ENCODE measurements at places on chromosomes 6 and 20.
A peak's percentile ranks its signal among the peaks of the same experiment; 100 is the strongest.

GRCh38 chr6:25582101-25582500 is 69.9 kb upstream of the SCGN start:
- DNase-seq, result no peak

DNA sequence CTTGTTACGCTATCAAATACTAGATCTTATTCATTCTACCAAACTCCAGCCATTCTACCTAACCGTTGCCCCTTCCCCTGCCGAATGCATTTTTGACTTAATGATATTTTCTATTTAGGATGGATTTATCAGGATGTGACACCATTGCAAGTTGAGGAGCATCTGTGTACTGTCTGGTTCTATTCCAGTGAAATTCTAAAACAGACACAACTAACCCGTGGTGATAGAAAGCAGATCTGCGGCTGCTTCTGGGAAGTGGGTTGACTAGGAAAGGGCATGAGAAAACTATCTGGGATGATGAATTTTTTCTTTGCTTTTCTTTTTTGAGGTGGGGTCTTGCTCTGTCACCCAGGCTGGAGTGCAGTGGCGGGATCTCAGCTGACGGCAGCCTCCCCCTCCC is 20.7 kb upstream of the SRC start:
- no peak for DNase-seq

GRCh38 chr6:140671926-140672325 is 1297.5 kb upstream of the CITED2 start:
- no peak for DNase-seq

GRCh38 chr6:153484056-153484455 is 353.0 kb upstream of the RGS17 start:
- DNase-seq, result no peak

DNA sequence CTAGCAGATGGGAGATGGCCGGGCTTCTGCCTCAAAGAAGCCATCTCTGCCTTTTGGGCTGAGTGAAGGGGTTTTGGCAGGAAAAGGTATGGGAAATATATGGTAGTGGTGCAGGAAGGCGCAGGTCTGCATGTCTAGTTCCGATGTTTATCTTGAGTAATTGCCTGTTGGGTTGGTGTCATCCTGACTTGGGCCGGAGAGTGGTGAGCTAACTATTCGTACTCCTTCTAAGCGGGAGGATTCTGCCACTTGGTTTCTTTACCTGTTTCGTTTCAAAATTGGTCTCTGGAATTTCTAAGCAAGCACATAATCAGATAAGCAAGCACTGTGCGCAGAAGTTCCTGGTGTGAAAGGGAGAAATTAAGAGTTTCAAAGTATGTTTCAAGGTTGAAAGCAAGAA is 229.6 kb downstream of the SAMD5 start:
- no peak for DNase-seq

- DNase-seq, result no peak
Measured at GRCh38 chr6:167979436-167980139, 17.9 kb upstream of the KIF25 start.

- peak; percentile 27 for DNase-seq
Measured at GRCh38 chr20:50478162-50478990, 31.8 kb upstream of the PTPN1 start.

DNA sequence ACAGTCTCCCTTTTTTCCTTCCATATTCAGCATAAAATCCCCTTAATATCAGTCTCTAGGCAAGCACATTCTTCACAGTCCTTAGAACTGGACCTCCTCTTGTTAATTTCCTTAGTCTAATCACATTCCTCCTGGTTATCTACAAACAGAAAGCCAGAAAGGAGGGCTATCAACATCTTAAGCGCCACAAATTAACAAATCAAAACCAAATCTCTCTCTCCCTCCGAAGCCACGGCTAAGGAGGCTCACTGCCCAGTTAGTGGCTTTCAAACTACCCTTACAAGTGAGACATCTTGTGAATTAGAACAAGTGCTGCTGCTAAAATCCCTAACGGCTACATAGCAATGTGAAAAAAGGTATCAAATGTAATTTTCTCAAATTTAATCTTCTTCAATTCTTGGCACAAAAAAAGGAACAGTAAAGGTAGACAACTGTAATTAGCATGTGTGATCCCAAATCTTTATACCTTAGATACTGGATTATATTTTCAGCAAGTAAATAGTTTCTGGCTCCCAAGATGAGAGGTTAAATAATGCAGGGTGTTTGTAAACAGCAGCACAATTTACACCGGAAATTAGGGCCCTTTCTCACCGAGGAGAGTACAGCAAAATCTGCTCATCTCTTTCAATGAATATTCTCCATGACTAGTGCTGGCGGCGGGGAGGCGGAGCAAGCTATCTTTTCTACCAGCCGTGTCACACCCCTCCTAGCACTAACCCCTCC is 1.4 kb upstream of the TRIM39 start:
- DNase-seq, result no peak
